ENCODE measurements at places on chromosomes 2 and 18. TPM values are rescaled to one million over a fixed set of nuclear protein-coding genes. Genes with fewer than 3 reads are reported as not detected.
A peak's percentile ranks its signal among the peaks of the same experiment; 100 is the strongest.

GRCh38 chr2:219249203-219249980 is 3.7 kb upstream of the TUBA4B start:
- peaks cover 9% of the 10 kb centered on the region for H3K36me3 ChIP-seq
- peak overlapping the region; percentile 11 for H3K4me3 ChIP-seq
- peaks cover 64% of the 10 kb centered on the region for H3K4me1 ChIP-seq
- H3K27me3 ChIP-seq: no peaks in the 10 kb centered on the region
- peak; percentile 77 for DNase-seq

DNA sequence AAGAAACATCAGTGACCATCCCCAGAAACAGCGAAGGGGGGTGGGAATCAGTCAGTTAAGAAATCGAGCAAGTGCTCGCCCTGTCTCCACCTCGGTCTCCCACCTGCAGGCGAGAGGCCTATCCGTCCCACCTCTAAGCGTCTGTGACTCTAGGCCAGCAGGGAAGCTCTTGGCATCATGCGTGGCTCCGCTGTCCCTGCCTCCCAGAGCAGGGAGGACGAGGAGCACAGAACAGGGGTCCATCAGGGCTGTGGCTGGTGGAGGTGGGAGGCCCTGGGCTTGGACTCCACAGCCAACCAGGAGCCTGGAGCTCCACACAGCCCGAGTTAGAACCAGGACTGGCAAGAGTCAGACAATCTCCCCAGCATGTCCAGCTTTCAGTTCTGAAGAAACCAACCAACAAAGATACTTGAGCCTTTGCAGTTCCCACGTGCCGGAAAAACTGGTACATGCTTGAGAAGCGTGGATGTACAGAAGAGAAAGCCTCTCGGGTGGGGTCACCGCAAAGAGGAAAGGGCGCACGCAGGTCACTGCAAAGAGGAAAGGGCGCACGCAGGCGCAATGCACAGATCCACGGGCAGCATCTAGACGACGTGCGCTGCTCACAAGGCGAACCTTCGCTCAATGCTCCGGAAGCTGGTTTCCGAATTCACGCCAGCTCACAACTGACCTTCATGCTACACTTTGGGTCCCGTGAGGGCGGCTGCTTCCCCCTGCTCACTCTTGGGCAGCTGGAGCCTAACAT is 104.5 kb upstream of the ALKAL2 start:
- H3K4me3 ChIP-seq: no peak overlapping the region
- no peak for DNase-seq
- no peaks in the 10 kb centered on the region for H3K36me3 ChIP-seq
- H3K4me1 ChIP-seq: no peaks in the 10 kb centered on the region
- no peak overlapping the region for H3K27ac ChIP-seq

DUSP2 gene
- 7.2 TPM for total RNA-seq

COL5A2 gene
- 64.2 TPM for total RNA-seq

HOXD8 gene
- total RNA-seq: 19.8 TPM

- H3K27ac ChIP-seq: no peak overlapping the region
- no peak for DNase-seq
- no peak overlapping the region for H3K4me3 ChIP-seq
- no peaks in the 10 kb centered on the region for H3K27me3 ChIP-seq
- H3K36me3 ChIP-seq: no peaks in the 10 kb centered on the region
These were observed 125.7 kb upstream of the LMAN1 start for GRCh38 chr18:59484561-59485328.

- H3K4me1 ChIP-seq: no peaks in the 10 kb centered on the region
- H3K4me3 ChIP-seq: peak within 1 kb of the TSS; percentile 64
These were observed at the start of gene MOCOS for GRCh38 chr18:36187193-36187825. Gene MOCOS, plus strand, starts transcription at chr18:36187497. Its CDS starts 43 bp downstream, at chr18:36187540.

DNA sequence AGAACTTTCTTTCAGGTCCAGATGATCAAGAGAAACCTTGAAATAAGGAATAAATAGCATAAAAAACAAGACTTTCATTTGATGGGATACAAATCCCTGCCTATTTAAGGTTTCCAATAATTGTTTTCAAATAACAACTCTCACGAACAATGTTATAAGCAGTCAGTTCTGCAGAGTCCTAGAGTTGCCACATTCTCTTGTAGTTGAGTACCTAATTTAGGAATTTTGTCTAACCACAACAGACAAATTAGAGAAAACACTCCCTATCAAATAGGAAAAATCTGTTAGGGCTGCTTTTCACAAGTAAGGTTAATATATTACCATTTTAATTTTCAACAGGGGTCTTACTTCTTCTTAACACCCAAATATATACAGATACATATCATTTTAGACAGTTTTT is 130.1 kb upstream of the CDH20 start:
- H3K36me3 ChIP-seq: no peaks in the 10 kb centered on the region
- no peak overlapping the region for H3K27ac ChIP-seq
- H3K4me3 ChIP-seq: no peak overlapping the region
- no peak for DNase-seq
- no peaks in the 10 kb centered on the region for H3K27me3 ChIP-seq

GRCh38 chr2:157898591-157898996 is 22.5 kb upstream of the ACVR1 start:
- H3K27me3 ChIP-seq: no peaks in the 10 kb centered on the region
- H3K27ac ChIP-seq: no peak overlapping the region
- no peak for DNase-seq
- no peaks in the 10 kb centered on the region for H3K36me3 ChIP-seq

DNA sequence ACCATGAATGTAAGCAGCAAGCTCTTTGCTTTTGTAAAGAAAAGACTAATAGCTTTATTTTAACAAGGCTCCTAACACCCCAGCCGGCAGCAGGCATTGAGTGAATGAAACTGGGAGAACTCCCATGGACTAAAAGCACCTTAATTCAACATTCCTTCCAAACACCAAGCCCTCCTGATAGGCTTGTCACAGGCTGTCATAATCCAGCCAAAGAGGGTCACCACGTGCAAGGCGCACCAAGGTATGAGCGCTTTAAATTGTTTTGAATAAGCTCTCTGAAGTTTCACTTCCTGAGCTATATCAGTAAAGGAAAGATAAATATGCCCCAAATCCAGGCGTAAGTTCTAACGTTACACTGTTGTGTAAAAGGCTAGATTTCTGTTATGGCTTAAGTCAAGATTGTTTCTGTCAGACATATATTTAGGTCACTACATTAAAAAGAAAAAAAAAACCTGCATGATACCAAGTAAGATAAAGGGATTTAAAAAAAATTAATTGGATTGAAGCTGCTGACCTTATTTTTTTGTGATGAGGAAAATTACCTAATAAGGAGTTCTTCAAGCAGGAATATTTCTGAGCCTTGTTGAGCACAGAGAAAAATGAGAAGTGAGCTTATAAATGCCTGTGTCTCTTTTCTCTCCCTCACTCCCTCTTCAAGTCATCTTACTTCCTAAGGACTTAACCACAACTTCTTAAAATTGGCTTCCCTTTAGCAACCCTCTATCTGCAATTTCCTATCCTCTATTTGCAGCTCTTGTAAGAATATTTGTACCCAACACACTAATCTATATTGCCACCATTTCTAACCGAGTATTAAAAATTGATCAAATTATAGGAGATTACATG is 136.1 kb upstream of the NRP2 start:
- H3K36me3 ChIP-seq: no peaks in the 10 kb centered on the region
- H3K4me3 ChIP-seq: no peak overlapping the region
- no peak for DNase-seq

DNA sequence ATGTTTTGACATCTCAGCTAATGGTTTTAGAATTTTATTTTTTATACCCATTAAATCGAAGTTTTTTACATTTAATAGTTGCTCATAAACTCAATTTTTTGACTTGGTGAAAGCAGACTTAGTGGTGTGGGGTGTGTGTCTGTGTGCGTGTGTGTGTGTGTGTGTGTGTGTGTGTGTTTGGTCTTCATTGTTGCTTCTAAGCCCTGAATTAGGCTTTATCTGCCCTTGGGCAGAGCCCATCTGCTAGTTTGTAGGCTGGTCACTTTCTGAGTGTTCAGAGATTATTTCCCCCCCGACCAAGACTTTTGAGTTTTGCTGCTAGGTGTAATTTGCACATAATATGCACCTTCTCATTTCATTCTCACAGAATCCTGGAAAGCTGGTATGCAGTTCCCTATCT is 14.3 kb downstream of the PAX3 start:
- no peak overlapping the region for H3K27ac ChIP-seq
- no peaks in the 10 kb centered on the region for H3K27me3 ChIP-seq
- no peaks in the 10 kb centered on the region for H3K36me3 ChIP-seq
- H3K4me1 ChIP-seq: no peaks in the 10 kb centered on the region

DNA sequence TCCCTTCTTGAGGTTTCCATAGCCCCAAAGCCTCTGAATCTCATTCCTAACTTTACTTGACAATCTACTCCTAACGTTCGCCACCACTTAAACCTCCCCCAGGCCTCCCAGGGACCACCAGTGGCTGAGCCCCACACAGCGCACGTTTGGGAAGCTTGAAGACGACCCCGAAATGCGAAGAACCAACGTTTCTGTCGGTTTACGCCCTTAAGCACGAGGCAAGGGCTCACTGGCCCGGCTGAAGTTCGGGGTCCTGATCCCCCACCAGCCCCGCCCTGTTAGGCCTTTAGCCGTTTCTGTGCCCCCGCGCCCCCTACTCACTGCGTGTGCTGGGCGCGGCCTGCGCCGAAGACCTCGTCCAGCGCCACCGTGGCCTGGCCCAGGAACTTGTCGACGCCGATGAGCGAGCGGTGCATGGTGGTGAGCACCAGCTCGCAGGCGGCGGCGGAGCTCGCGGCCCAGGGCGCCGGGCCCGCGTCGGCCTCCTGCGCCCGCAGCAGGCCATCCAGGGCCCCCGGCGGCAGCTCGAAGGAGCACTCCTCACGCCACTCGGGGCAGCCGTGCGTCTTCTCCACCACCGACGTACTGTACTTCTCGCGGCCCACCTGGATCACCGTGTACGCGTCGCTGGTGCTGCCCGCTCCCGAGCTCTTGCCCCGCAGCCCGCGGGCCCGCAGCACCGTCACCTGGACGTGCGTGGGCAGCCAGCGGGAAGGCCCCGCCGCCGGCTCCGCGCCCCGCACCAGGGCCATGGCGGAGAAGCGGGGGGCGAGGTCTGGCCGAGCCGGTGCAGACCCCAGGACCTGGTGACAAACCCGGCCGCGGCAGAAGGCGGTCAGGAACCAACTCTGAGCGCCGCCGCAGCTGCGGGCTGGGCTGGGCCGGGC is 479 bp downstream of the RAB11FIP5 start:
- H3K4me1 ChIP-seq: no peaks in the 10 kb centered on the region
- peak overlapping the region; percentile 84 for H3K4me3 ChIP-seq
- no peaks in the 10 kb centered on the region for H3K36me3 ChIP-seq
- no peaks in the 10 kb centered on the region for H3K27me3 ChIP-seq
- DNase-seq: no peak
- H3K27ac ChIP-seq: peak overlapping the region; percentile 98

DNA sequence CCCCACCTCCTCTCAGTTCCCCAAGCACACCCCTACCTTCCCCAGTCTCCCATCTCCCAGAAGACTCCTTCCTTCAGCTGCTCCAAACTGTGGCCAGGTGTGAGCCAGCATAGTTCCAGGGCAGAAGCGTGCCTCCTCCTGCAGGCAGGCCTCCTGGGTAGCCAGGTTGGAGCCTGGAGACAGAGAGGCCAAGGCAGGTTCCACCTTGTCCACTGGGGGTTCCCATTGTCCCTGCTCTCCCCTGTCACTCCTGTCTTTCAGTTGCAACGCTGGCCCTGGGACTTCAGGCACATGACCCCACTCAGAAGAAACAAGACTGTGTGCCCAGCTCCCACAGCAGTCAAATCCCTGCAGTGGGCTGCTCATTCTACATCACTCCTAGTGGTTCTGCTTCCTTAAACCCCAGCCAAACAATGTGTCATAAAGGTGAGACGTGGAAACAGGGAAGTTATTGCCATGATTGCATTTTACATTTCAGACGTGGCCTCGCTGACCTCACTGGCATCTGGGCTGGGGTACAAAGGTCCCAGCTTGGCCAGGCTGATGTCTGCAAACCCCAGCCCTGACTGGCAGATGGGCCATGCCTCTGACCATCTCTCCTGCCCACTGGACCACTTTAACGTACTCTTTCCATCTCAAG is 96.5 kb upstream of the BOD1L2 start:
- H3K36me3 ChIP-seq: no peaks in the 10 kb centered on the region
- no peaks in the 10 kb centered on the region for H3K27me3 ChIP-seq
- DNase-seq: no peak
- H3K4me3 ChIP-seq: no peak overlapping the region
- H3K4me1 ChIP-seq: no peaks in the 10 kb centered on the region
- no peak overlapping the region for H3K27ac ChIP-seq

GDF7 gene
- total RNA-seq: 11.6 TPM

- H3K4me3 ChIP-seq: peak overlapping the region; percentile 97
- no peaks in the 10 kb centered on the region for H3K36me3 ChIP-seq
- no peaks in the 10 kb centered on the region for H3K27me3 ChIP-seq
These were observed 1.0 kb upstream of the BMPR2 start for GRCh38 chr2:202375033-202375608.

DNA sequence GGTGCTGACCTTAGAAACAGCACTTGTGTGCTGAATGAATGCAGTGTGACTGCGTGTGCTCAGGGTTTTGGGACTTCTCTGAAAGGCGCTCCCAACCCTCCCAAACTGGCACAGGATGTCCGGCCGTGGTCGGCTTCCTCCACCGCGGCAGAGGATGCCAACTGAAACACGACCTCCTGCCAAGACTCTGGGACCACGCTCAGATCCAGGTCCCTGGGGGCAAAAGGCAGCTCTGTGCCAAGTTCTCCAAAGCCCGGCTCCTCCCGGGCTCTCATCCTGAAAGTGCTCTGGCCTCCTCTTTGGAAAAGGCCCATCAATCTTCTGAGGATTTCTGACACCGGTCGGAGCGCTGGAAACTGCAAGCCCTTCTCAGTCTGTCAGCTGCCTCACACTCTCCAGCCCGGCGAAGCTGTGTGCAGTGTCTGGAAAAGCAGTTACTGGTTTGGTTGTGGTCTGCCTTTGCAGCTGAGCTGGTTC is 32.3 kb upstream of the ZBTB7C start:
- H3K4me1 ChIP-seq: peaks cover 8% of the 10 kb centered on the region
- H3K27me3 ChIP-seq: no peaks in the 10 kb centered on the region
- peak; percentile 23 for DNase-seq
- no peaks in the 10 kb centered on the region for H3K36me3 ChIP-seq
- peak overlapping the region; percentile 43 for H3K4me3 ChIP-seq
- H3K27ac ChIP-seq: peak overlapping the region; percentile 83

ASXL3 gene
- total RNA-seq: 6.6 TPM

DNA sequence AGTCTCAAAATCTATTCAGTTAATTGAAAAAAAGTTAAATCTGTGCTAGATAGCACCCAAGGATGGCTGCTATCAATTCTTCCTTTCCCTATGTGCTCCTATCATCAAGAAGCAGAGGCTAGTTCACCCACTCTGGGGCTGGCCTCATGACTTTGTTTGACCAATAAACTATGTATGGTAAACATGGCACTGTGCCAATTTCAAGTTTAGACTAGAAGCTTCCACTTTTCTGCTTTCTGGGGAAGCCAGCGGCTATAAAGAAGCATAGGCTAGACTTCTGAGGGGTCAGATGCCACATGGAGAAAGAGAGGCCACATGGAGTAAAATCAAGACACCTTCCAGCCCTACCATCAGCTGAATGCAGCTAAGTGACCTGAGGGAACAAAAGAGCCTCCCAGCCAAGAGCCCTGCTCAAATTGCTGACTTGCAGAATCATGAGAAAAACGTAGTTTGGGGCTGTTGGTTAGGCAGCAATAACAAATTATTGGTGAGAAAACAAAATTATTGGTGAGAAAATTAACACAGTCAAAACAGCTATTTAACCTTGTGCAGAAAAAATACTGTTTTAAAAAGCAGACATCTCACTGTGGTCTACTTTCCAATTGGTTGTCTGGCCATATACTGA is 86.5 kb upstream of the SLC14A2 start:
- H3K27me3 ChIP-seq: no peaks in the 10 kb centered on the region
- no peaks in the 10 kb centered on the region for H3K36me3 ChIP-seq
- peaks cover 4% of the 10 kb centered on the region for H3K4me1 ChIP-seq
- H3K27ac ChIP-seq: no peak overlapping the region
- no peak overlapping the region for H3K4me3 ChIP-seq
